Stimulated activated CD8-positive, alpha-beta memory T cell treated with anti-CD3 and anti-CD28 coated beads, Interleukin-7, amount 100 ng/mL, for 48 hours (primary cell): ENCODE measurements at places on chromosomes 11 and 22.

DNA sequence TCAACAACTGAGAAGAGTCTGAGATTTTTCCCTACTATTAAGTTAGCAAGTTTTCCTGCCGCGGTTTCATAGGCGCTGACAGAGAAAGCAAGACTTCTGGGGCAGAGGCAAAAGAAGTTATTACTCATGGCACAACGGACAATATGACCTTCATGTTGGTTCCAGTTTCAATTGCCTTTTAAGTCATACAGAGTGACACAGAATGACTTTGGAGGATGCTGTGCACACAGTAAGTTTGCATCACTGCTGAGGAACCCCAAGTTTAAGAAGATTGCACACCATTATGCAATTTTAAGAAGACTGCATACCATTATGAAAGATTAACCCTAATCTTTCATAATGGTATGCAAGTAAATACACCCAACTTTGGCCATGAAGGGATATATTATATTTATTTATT lies 626.5 kb upstream of the CHORDC1 start:
- DNase-seq = no peak

DNA sequence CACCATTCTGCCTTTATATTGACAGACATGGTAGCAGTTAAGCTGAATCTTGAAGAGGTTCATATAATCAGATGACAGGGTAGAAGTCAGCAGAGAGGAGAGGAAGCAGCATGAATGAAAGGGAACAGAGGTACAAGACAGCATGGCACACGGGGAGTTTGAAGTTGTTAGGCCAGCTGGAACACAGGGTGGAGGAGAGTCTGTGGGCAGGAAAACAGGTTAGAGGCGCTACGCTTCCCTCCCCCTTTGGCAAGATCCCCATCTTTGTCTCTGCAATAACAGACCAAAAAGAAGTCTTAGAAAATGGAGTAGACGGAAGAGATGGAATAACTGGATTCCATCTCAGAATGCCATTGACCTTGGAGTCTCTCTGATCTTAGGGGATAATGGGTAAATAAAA lies 20.0 kb upstream of the NDUFC2 start:
- no peak for DNase-seq

DNA sequence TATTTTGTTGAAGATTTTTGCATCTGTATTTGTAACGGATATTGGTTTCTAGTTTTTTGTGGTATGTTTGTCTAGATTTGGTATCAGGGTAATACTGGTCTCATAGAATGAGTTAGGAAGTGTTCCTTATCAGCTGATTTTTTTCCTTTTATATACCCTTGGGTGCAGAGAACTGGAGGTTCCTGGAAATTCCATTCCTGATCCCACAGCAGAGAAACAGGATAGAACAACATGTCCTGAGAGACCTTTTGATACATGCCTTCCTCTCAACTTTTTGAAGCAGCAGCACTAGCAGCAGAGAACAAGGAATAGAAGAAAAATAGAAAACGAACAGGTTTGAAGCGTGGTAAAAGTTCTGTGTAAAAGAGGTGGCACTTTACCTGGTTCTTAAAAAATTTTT lies 36.8 kb downstream of the BIRC2 start:
- no peak for DNase-seq

DNA sequence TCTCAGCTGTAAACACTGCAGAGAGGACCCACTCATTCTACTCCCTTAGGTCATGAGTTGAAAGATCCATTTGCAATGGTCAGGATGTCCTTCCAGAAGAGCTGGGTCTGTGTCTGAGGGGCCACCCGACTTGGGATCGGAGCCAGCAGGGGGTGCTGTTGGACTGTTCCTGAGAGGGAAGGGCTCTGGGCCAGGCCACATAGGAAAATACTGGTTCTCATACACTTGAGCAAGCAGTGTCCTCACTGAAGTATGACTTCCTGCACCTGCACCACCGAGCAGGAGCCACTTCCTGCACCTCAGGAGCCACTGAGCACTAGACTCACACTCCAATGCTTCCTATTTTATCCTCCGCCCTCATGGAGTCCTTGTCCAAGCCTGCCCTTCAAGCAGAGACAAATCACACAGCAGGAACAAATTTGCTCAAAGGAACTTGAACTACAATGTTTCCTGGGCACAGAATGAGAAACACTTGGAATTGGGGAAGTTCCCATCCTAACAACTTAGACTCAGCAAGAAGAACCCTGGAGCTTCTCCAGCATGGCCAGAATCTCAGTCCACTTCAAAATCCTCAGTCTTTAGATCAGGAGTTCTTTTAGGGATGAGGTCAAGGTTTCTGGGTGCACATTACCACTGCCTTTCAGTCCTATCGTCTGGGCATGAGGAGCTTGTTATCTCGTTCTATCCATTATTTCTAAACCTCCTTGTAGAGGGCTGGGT lies 36.6 kb upstream of the VPREB1 start:
- DNase-seq = peak; percentile 61

- DNase-seq = no peak
Observed at GRCh38 chr11:34358258-34358727, 483 bp upstream of the ABTB2 start.

DNA sequence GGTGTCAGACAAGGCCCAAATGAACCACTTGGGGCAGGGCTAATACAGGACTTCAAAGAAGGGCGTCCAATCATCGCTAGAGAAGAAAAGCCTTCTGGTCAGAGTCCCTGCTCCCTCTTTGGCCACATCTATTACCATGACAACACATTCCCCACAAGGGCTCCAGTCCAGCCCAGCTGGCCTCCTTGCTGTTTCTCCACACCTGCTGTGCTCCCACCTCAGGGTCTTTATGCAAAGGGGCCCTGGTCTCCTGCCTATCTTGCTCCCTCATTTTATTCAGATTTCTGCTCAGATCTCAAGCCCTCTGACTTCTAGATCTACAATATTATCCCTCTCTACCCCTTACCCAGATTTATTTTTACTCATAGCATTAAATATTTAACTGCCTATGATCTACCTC lies 58.0 kb upstream of the KIRREL3 start:
- no peak for DNase-seq

DNA sequence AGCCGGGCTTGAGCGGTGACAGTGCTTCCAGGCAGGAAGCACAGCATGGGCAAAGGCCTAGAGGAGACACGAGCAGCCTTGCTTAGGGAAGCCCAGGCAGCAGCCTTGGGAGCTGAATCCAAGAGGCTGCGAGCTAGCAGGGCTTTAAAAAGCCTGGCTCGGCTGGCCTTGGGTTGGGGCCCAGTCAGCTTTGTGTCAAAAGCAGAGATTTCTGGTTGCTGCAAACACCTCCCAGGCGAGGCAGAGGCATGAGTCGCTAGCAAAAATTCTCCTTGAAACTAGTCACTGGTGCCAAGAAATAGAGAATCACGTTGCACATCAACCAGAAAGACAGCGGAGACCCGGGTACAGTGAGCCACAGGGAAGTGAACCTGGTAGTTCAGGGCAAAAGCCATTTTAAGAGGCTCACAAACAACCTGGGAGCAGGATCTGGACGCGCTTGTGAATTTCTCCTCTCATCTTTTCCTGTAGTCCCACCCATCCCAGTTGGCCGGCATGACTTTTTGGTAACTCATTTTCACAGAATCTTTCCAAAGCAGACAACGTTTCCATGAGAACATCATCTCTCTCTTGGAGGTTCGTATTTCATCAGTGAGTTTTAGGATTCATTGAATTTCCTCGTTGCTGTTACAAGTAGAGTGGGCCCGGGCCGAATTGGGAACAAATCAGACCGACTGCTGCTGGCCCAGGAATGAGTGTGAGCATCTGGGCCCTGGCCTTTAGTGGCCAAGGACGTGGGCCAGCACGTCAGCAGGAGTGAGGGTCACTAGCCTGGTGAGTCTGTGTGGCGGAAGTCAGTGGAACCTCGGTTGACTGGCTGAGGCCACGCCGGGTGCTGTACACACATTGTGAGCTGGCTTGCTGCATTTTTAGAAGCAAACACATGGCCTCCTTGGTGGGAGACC lies 16.4 kb upstream of the FGF4 start:
- DNase-seq = no peak

DNA sequence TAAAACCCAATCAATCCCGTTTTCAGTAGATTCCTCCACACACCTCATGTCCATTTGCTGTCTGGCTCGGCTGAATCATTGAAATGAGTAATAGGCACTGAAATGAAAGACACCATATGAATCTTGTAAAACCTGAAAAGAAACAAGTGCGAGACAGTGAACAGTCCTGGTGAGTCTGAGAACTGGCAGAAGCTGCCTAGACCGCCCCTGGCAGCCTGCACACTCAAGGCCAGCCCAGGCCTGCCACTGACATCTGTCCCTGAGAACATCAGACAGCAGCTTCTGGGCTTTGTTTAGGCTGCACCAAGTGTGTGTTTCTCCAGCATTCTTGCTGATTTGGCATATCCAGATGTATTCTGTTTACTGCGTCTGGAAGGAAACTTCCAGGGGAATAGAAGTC lies 44.8 kb downstream of the ENDOD1 start:
- DNase-seq = no peak

DNA sequence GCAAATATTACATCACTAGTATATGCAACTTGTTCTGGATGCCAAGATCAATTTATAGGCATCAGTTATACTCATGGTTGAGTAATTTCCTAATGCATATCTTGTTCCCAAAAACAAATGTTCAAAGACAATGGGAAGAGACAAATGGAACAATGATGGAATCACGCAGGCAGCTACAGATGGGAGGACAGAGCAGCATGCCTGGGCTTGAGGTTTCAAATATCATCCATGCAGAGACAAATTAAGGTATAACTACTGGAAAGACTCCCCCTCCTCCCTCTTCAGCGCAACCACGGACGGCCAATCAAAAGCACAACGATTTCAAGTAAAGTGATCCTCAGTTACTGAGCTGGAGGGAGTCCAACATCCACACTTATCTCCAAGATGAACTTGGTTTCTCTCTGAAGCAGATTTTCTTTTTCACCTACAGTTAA lies 106.8 kb downstream of the CCDC83 start:
- DNase-seq = no peak

DNA sequence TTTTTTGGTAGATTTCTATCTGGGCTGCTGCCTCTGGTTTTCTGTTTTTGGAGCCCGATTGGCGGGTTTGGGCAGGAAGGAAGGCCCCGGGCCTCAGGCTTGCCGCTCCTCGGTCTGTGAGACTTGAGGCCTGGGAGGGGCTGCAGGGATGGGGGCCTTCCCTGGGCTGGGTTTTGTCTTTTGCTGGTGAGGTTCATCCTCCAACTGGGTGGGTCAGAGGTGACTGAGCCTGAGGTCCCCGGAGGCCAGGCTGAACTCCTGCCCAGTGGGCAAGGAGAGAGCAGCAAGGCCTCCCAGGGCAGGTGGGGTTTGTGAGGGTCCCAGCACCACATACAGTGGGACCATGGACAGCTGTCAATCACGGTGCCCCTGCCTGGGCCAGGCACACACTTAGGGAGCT lies 15.0 kb downstream of the MPPED1 start:
- DNase-seq = no peak

- no peak for DNase-seq
Observed at GRCh38 chr11:3926458-3927095, 71.1 kb downstream of the STIM1 start.

- no peak for DNase-seq
Observed at GRCh38 chr11:47107744-47108143, 68.9 kb downstream of the ARFGAP2 start.
